ENCODE measurements at places on chromosomes 3 and 15. TPM values are rescaled to one million over a fixed set of nuclear protein-coding genes. Genes with fewer than 3 reads are reported as not detected.
A peak's percentile ranks its signal among the peaks of the same experiment; 100 is the strongest.

GRCh38 chr3:158419820-158420653 is 151.0 kb upstream of the MLF1 start:
- no peak overlapping the region for H3K4me3 ChIP-seq
- no peak overlapping the region for H3K27ac ChIP-seq
- no peaks in the 10 kb centered on the region for H3K36me3 ChIP-seq
- H3K4me1 ChIP-seq, result peaks cover 5% of the 10 kb centered on the region
- H3K27me3 ChIP-seq, result no peaks in the 10 kb centered on the region

DNA sequence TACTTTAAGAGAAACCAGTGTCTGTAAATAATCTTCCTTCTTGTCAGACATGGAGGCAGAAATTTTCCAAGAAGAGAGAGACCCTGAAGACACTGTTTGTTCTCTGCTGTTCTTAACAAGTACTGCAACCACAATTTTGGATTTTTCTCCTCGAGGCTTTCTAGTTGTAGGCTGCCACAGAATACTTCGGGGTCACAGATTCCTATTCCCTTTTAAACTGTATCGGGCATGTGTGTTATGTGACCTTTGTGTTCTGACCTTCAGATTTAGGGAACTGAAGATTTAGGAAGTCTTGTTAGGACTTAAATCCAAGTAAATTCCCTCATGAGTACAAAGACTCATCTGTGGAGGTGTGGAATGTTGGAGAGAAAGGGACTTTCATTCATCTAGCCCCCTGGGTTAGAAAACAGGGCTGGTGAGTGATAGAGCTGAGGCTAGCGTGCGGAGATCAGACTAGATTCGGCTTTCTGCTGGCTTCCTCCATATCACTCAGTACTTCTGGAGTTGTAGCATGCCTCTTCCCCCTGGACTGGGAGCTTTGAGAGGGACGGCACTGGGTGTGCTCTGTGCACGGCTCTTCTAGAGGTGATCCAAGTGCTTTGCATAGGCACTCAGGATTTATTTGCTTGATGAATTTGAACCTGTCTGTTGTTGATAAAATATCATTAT is 237.0 kb downstream of the LPP start:
- H3K4me1 ChIP-seq, result peaks cover 22% of the 10 kb centered on the region
- peaks cover 7% of the 10 kb centered on the region for H3K36me3 ChIP-seq
- no peak for DNase-seq
- no peak overlapping the region for H3K4me3 ChIP-seq
- H3K27ac ChIP-seq, result peak overlapping the region; percentile 72

The B3GNT5 gene
- 0.71 TPM for total RNA-seq

The CYP8B1 gene
- not detected for total RNA-seq
